ENCODE measurements at places on chromosomes 1 and 21.

DNA sequence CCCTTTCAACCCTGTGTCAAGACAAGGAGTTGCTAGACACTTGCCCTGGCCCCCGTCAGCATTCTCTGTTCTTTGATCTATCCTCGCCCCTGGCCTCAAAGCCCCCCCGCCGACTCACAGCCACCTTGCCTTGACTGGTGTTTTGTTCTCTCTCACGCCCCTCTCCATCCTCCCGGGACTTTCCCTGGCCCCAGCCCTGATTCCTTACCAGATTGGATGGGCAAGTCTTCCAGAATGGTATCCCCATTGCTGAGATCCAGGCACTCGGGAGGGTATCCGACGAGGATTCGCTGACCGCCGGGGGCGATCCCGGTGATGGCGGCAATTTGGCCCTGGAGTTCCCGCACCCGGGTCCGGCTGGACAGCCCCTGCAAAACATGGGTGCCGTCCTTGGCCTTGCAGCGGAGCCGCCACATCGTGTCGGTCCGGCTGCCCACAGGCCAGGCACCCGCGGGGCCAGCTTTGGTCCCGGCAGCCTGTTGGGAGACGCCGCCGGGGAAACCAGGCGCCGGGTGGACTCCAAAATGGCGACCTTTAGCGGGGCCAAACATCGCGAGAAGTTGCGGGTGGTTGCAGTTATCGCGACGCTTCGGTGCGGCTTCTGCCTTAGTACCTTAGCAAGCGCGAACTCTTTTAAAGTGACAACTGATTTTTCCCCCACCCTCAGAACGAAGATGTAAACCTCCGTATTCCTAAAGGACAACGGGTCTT is 373 bp downstream of the YOD1 start:
- peak; percentile 90 for DNase-seq

DNA sequence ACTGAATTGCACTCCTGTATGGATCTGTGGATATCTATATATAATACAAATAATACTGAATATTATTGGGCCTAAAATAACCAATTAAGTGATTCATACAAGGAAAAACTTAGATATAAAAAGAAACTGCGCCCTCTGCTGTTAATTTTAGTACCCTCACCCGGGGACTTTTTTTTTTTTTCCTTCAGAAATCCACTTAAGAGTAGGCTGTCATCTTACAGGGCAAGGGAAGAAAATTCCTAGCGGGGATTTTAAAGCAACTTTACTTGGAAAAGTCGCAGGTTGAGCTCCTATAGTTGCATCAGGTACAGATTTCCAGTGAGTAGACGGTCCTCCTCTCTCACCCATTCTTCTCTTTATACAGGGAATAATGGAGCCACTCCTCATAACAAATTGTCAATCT is 1.3 kb downstream of the NTNG1 start:
- no peak for DNase-seq

DNA sequence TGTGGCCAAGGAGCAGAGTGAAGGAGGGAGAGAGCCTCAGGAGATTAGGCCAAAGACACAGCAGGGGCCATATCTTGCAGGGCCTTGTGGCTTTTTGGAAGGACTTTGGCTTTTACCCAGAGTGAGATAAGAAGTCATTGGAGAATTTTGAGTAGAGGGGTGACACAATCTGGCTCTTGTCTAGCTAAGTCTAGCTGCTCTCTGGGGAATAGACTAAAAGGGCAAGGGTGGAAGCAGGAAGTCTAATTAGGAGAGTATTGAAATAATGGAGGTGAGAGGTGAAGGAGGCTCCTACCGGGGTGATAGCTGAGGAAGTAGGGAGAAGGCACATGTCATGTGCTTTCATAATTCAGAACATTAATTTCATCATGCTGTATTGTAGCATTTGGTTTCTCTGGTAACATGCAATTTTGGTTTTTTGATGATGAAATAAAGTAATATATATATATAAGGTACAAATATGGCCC is 34.3 kb upstream of the KCNA3 start:
- no peak for DNase-seq

GRCh38 chr1:64823691-64824476 is 79.0 kb downstream of the RAVER2 start:
- peak; percentile 75 for DNase-seq

DNA sequence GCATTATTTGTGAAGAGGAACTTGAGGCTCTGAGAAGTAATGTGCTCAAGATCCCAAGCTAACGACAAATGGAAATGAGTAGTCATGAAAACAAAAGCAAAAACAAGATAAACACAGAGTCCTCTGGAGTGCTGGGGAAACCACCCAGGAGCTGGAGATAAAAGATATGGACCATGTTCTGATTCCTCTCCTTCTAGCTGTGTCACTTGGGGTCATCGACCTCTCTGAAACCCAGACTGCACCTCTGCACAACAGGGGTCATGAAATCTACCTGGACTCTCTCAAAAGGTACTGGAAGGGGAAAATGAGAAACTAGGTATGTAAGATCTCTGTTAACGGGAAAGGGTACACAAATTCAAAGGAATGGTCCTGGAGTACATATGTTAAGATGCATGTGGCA is 6.5 kb downstream of the PGLYRP4 start:
- no peak for DNase-seq

DNA sequence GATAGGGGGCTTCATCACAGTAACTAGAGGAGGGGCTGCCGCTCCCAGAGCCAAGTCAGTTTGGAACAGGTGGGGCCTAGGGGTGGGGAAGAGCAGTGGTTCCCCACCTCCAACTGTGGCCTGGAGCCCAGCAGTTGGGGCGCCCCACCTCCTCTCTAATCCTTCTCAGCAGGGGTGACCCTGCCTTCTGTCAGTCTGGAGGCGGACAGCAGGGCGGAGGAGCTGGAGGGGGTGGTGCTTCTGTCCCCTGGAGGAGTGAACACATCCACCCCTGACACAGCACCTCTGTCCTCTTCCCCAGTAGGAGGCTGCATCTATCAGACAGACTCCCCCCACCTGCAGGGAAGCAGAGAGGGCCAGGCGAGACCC is 73.8 kb downstream of the MRPL37 start:
- no peak for DNase-seq

DNA sequence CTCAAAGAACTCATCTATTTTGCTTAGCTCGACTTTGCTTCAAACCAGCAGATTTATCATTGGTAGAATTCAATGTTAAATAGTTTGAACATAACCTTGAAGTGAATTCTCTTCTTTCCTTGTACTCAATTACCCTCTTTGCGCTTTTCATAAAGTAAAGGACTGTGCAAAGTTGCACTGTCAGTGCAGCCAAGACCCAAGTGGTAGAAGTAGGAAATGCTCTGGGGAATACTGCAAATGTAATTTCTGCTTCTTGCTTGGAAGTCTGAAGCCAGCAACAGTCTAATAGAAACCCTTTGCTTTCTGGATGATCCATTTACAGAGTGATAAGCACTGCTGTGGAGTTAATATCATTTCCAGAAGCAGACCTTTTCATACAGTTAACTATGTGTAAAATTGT is 936.7 kb upstream of the TMPRSS15 start:
- DNase-seq = no peak

GRCh38 chr1:147627435-147628110 is 42.8 kb downstream of the ACP6 start:
- DNase-seq = peak; percentile 72

- DNase-seq = peak; percentile 61
These were observed 570 bp upstream of the NPR1 start for GRCh38 chr1:153677718-153678518.

DNA sequence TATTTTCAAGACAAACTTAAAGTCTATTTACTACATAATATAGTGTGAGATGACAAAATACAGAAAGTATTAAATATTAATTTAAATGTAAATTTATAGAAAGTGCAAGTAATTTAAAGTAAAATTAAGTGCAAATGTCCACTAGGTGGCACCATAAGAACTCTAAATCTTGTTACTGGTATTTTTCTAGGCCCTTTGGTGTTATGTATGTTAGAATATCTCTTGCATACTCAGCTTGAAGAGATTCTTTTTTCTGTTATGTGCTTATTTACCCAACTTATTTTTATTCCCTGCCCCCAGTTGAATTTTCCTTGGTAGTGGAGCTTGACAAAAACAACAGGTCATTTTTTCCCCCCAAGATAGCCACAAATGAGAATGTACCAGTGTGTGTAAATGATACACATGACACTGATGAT is 71.5 kb downstream of the RPS6KC1 start:
- DNase-seq = no peak

- DNase-seq = no peak
These were observed 92.5 kb downstream of the GALNT2 start for GRCh38 chr1:230159580-230159979.

- DNase-seq = no peak
These were observed 87.3 kb downstream of the JAK1 start for GRCh38 chr1:64878931-64879611.

- DNase-seq = no peak
These were observed 83.0 kb downstream of the LEPR start for GRCh38 chr1:65503427-65503826.

DNA sequence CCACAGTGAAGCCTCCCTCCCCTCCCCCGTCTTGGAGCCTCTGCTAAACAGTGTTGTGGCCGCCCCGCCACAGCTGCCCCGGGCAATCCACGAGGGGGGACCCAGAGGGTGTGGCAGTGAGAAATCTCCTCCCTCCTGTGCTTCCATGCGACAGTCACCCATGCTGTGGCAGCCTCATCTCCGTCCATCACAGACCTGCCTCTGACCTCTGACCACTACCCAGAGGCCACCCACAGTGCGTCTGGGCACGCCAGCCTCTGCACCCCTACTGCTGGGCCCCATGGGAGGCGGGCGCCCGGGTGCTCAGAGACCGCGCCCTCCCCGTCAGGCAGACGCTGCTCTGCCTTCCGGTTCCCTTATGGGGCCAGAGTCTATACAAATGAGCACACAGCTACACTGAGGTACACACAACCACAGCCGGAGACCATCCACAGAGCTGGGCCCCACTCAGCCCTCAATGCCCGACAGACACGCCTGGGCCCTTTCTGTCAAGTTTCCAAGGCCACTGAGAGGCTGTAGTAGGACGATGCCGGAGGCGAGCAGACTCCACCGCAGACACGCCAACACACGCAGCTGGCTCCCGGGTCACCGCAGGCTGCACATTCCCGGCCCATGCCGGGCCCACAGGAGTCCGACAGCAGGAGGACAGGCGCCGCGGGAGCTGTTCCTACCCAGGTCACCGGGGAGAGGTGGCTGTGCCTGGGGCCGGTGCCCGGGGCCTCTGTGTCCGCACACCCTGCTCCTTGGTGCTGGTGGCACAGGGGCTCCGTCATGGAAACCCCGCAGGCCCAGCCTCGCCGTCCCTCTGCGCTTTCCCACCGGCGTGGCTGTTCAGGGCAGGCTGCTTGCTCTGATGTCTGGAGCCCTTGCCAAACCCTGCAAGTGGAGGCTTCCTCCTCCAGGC is 23.9 kb upstream of the TMEM52 start:
- DNase-seq = no peak

GRCh38 chr1:118899340-118899739 is 88.8 kb downstream of the TBX15 start:
- no peak for DNase-seq

DNA sequence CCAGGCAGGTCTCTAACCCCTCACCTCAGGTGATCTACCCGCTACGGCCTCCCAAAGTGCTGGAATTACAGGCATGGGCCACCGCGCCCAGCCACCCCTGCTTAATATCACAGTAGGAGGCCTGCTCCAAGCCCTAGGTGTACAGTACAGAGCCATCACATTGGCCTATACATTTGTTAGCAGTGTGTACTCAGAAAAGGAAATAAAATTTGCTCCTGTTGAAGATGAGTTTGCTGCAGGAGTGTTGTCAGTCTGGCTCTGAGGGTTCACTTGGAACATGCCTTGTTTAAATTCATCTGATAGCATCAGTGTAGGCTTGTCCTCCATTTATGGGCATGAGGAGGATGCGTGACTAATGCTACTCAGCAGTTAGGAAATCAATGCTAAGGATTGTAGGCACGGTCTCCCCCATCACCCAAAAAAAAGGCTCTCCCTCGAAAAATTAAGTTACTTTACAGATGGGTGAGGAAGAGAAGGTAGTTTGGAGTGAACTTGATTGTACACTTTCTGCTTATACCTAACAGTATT is 4.6 kb upstream of the ENAH start:
- no peak for DNase-seq

DNA sequence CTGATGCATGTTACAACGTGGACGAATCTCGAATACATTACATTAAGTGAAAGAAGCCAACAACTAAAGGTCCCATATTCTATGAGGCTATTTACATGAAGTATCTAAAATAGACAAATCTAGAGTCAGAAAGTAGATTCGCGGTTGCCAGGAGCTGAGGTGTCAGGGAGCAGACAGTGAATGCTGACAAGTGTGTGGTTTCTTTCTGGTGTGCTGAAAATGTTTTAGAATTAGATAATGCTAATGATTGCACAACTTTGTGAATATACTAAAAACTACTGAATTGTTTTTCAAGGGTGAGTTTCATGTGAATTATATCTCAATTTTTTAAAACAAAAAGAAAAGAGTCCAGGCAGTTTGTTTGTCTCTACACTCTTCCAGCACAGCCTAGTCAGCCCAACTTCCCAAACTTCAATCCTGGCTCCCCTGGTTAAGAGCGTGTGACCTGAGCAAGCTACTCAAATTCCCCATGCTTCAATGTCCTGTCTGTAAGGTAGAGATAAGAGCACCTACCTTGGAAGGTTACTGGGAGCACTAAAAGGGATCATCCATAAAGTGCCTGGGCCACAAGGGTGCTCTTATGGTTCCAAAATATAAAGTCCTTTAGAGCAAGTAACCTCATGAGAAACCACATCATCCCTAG is 20.9 kb downstream of the HLCS start:
- no peak for DNase-seq

DNA sequence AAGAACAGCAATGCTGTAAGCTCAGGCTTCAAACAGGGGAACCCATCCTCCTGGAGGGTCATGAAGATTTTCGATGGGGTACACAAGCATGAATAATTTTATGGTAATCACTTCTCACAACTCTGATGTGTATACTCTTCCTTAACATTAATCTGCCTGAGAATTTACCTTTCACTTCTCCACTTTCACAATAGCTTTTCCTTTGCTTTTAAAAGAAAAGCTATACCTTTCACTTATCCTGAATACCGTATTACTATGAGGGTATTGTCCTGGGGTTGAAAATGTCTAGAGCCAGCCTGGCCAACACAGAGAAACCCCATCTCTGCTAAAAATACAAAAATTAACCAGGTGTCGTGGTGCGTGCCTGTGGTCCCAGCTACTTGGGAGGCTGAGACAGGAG is 12.7 kb upstream of the ZYG11B start:
- no peak for DNase-seq

DNA sequence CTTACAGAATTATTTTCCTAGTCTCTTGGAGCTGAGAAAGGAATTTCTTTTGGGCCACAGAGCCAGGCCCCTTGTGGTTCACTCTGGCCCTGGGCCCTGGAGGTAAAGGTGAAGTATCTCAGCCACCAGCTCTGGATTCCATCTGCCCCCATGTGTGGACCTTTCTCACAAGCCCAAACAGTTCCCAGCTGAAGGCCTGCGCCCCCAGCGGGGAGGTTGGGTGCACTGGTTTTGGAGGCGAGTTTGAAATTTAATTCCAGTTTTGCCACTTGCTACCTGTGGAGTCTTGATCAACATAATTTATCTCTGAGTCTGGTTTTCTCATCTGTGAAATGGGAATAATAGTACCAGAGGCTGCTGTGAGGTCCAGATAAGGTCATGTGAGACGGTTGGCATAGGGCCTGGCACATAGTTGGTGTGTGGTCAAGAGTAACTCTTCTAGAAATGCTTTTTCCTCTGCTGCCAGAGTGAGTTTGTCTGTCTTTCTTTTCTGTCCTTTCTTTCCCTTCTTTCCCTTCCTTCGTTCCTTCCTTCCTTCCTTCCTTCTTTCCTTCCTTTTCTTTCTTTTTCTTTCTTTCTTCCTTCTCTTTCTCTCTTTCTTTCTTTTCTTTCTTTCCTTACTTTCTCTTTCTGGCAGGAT is 6.1 kb downstream of the AGTRAP start:
- DNase-seq = no peak

- no peak for DNase-seq
These were observed 1013.8 kb downstream of the PLA2G4A start for GRCh38 chr1:187842406-187843165.

- no peak for DNase-seq
These were observed at the start of gene KPRP for GRCh38 chr1:152757747-152758146. Gene KPRP, plus strand, starts transcription at chr1:152758025. Its CDS starts 1,564 bp downstream, at chr1:152759589.

All from CD4-positive, alpha-beta T cell treated with Interleukin-6 for 4 hours (primary cell).